ENCODE measurements at places on chromosomes 5 and 9.

- no peak for DNase-seq
Measured at GRCh38 chr5:21236971-21237427, 1249.0 kb upstream of the CDH18 start.

- DNase-seq: no peak
Measured at GRCh38 chr5:35233121-35233520, 2.8 kb upstream of the PRLR start.

GRCh38 chr9:123329329-123329955 lies 26.6 kb upstream of the CRB2 start:
- no peak for DNase-seq

- no peak for DNase-seq
Measured at GRCh38 chr5:157575381-157576020, at the start of gene ADAM19. Gene ADAM19, minus strand, starts transcription at chr5:157575775. Its CDS starts 79 bp downstream, at chr5:157575696.

DNA sequence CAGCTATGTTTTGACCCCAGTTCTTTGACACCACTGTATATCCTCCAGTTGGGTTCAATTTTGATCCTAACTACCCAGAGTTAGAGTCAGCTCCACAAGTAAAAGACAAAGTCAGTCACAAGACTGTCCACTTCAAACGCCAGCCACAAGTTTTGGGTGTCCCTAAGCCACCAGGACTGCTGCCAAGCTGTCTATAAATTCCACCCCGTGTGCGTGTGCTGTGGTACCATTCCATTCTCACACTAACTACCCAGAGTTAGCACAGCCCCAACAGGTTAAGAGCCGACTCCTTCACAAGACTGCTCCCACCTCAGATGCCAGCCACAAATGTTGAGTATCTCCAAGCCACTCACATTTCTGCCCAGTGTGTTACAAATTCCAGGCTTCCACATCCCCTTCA lies 56.7 kb downstream of the APC start:
- DNase-seq: no peak

- DNase-seq: no peak
Measured at GRCh38 chr5:171906066-171906570, 100.3 kb downstream of the FBXW11 start.

DNA sequence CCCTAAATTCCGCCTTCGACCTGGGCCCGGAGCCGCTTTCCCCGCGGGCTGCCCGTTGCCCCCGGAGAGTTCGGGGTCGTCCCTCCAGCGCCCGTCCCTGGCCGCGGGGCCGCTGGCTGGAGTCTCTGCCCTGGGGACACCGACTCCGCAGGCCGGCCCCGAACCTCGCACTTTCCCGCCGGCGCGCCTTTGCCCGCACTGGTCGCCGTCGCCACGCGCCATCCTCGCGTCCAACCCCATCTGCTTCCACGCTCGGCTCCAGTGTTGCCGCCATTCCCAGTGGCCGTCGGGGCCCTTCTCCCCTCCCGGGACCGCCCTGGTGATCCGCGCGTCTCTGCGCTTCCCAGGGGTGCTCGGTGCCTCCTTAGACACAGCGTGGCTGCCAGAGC lies 11.0 kb downstream of the LHX3 start:
- DNase-seq: no peak

DNA sequence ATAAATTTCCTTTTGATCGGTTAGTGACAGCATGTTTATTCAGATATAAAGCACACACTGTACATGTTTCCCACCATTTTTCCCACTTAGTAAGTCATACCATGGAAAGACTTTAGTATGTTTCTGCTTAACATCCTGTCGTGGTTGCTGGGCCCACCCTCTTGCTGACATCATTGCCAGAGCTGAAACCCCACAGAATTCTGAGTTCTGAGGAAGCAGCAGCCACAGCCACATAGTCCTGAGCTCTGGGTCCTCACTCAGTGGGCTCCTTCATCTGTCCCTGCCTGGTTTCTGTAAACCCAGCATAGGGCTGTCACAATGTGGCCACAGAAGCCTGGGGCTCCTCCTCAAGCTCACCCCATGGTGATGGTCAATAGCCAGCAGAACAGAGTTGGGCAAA lies 441.5 kb downstream of the ENC1 start:
- no peak for DNase-seq

DNA sequence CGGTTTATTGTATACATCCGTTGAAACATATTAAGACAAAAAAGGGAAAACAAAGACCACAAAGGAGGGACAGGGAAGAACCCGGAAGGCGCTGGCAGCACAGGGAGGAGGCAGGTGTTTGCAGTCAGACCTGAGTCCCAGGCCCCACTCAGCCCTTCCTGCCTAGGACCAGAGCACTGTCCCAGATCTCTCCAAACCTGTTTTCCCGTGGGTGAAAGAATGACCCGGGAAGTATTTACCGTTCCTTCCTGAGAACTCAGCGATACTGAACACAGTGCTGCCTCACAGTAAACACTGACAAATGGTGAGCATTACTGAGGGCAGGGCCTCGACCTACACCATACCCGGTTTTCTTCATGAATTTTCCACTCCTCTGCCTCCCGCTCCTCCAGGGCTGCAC lies 1.2 kb downstream of the ABO start:
- no peak for DNase-seq

DNA sequence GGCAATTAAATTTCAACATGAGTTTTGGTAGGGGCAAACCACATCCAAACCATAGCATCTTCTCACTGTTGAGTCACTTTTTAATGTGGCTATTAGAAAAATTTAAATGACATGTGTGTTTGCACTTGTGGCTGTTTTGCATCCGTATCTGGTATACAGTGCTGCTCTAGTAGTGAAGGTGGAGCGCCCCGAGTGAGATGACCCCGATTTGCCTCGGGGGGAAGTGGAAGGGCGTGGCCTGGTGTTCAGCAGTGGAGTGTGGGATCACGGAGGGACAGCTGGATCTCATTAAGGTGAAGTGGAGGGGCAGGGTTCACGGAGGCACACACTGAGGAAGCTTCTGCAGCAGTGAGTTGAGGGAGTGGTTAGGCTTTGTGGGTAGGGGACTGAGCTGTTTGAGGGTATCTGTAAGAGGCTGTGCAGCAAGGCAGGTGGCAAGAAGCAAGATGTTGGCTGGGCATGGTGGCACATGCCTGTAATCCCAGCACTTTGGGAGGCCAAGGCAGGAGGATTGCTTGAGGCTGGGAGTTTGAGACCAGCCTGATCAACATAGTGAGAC lies 6.2 kb upstream of the GMCL2 start:
- DNase-seq: no peak

GRCh38 chr5:107979291-107979690 lies 308.6 kb upstream of the EFNA5 start:
- no peak for DNase-seq

- DNase-seq: no peak
Measured at GRCh38 chr9:111857555-111858211, 38.9 kb upstream of the UGCG start.

GRCh38 chr9:20078246-20078645 lies 289.4 kb upstream of the SLC24A2 start:
- no peak for DNase-seq

GRCh38 chr5:172713113-172713808 lies 57.7 kb downstream of the DUSP1 start:
- DNase-seq: peak; percentile 67

DNA sequence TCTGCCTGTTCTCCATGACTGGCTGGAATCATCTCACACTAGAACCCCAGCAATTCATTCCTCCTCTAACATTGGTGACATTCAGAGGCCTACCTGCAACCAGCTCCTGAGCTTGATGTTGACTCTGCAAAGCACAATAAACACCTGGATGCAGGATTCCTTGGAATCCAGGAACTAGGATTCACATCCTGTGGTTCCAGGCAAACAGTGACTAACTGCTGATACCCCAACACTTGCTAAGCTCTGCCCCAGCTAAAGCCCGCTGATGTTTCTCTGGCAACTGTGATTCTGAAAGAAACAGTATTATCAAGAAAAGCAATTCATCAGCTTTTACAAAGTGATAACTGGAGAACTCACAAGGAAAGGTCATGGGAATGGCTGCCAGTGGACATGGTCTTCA lies 29.2 kb downstream of the SUSD1 start:
- DNase-seq: no peak

DNA sequence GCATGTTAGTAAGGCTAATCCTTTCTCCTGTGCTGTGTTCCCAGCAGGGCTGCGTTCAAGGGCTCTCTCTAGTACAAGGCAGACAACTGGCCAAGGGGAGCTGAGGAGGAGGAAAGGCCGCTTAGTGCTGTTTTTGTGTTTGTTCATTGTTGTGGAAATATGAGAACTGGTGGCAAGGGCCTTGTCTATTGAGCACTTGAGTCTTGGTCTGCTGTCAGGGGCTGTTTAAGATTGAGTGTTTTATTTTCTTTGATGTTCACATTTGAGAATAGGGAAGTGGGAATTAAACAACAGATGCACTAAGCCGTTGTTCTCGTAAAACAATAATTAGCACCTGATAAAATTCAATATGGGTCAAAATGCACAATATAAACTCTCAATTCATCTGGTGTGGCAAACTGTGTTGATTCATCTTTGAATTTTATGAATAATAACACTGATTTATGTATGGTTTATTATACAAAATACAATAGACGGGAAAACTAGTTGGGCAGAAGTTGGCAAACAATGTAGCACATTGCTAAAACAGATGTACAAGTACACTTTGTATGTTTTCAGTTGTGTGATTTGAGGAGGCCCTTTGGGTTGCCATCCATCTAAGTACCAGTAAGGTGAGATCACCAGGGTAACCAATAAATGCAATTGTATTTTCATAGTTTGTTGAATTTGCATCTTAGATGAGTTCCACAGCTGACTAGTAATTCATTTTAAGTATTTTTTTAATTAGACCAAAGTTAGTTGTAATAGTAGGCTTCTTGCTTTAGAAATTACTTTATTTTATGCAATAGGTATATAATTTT lies 97.6 kb upstream of the GRHPR start:
- DNase-seq: no peak

DNA sequence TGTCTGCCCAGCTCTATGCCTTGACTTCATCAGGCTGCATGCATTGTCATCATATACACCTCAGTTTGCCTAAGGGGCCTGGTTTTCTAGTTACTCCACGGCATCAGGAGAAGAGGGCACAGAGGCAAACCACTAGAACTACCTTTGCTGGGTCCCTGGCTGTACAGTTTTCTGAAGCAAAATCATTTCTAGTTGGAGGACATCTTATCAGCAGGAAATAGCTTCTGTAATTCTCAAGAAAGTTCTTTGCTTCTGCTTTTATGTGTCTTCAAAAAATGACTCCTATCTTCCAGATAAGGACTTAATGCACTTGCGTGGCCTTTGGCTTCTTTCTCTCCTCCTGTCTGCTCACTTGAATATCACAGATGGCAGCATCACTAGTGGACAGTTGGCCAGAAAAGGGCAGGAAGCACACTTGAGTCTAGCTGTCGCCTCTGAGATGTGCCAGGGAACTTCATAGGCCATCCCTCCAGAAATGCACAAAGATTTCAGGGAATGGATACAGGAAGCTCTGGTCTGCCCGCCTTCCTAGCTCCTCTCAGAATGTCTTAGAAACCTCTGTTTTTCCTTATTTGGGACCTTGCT lies 22.4 kb upstream of the LTC4S start:
- DNase-seq: no peak

DNA sequence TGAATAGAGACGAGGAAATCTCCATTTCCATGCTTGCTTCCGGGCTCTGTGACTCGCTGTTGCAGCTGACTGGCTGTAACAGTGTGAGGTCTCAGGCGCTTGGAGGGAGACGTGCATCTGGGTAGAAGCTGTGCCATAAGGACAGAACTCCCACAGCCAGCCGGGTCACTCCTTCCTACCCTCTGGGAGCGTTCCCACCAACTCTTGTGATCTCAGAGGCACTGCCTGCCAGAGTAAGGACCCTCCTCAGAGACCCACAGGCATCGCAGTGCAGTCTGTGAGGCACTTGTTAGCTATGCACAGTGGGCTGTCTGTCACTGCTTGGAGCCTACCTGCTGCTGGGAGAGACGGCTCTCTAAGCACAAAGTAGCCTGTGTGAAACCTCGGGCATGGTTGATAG lies 203.4 kb upstream of the SEMA6A start:
- DNase-seq: no peak

- no peak for DNase-seq
Measured at GRCh38 chr5:116032094-116032517, at the start of gene ARL14EPL. Gene ARL14EPL, plus strand, starts transcription at chr5:116032472. Its CDS starts 18,994 bp downstream, at chr5:116051466.

GRCh38 chr5:80181618-80182211 lies 74.1 kb downstream of the SERINC5 start:
- DNase-seq: no peak

- DNase-seq: no peak
Measured at GRCh38 chr9:119522381-119522780, 153.1 kb upstream of the BRINP1 start.

GRCh38 chr5:112116371-112116770 lies 302.7 kb downstream of the EPB41L4A start:
- no peak for DNase-seq

- no peak for DNase-seq
Measured at GRCh38 chr9:110334871-110335270, 2.8 kb downstream of the TXNDC8 start.

DNA sequence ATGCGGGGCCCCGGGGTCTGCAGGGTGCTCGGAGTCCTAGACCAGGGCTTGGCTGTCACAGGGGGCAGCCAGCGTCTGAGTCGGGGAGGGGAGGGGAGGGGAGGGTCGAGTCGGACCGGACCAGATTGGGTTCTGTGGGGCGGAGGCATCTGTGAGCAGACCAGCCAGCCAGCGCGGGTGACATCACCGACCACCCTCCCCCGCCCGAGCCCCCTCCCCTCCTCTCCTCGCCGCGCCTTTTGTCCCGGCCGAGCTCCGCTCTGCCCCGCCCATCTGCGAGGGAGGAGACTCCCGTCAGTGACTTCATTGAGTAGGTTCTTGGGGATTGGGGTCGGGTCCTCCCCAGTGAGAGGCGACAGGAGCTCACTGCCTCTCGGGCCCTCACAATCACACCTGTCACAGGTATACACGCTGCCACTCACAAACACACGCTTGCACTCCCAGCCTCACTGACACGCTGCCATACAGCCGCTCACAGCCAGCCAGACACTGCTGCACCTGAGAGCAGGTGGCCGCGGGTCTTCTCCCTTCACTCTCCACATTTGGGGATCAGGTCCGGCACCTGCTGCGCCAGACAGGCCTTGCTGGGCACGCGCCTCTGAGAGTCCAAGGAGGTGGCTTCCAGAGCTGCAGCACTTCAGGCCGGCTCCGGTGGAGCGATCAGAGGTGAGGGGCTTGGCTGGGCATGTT lies 546 bp downstream of the DNAJB5 start:
- DNase-seq: no peak

- no peak for DNase-seq
Measured at GRCh38 chr9:37083654-37084053, 36.7 kb upstream of the ZCCHC7 start.
